ENCODE measurements at places on chromosomes 11 and 22.

- H3K36me3 ChIP-seq, result no peaks in the 10 kb centered on the region
- no peak overlapping the region for H3K4me3 ChIP-seq
- no peaks in the 10 kb centered on the region for H3K27me3 ChIP-seq
- no peak overlapping the region for H3K27ac ChIP-seq
- peaks cover 14% of the 10 kb centered on the region for H3K4me1 ChIP-seq
These were observed 626 bp upstream of the TBX10 start for GRCh38 chr11:67640021-67640757.

- H3K36me3 ChIP-seq, result no peaks in the 10 kb centered on the region
- DNase-seq, result no peak
- H3K4me3 ChIP-seq, result no peak overlapping the region
- H3K27ac ChIP-seq, result no peak overlapping the region
- H3K4me1 ChIP-seq, result peaks cover 18% of the 10 kb centered on the region
These were observed 14.5 kb downstream of the SLC35F2 start for GRCh38 chr11:107844041-107844440.

DNA sequence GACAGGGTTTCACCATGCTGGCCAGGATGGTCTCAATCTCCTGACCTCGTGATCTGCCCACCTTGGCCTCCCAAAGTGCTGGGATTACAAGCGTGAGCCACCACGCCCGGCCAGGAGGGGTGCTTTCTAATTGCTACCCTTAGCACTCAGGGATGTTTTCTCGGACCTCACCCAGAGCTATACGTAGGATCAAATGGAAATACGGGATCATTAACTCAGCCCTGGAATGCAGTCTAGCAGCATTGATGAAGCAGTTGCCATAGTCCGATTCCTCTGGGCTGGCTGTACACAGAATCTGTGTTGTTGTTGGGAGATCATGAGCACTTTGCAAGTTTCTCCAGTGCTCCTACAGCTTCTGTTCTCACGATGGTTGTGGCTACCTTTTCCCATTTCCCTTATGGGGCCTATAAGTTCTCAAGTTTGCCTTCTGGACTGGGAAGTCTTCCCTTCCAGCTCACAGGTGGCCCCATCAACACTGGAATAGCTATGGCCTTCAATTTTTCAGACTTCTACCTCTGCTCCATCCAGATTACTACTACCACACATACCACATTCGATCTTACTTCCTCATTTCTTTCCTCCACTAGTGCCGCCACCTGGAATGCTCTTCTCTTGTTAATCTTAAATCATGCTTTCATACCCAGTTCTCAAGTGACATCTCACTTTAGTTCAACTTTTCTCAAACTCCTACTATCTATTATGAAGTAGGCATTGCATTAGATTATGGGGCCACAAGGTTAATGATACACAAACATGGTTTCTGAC lies 16.1 kb upstream of the PCF11 start:
- no peak overlapping the region for H3K27ac ChIP-seq
- no peaks in the 10 kb centered on the region for H3K36me3 ChIP-seq
- H3K27me3 ChIP-seq, result no peaks in the 10 kb centered on the region

DNA sequence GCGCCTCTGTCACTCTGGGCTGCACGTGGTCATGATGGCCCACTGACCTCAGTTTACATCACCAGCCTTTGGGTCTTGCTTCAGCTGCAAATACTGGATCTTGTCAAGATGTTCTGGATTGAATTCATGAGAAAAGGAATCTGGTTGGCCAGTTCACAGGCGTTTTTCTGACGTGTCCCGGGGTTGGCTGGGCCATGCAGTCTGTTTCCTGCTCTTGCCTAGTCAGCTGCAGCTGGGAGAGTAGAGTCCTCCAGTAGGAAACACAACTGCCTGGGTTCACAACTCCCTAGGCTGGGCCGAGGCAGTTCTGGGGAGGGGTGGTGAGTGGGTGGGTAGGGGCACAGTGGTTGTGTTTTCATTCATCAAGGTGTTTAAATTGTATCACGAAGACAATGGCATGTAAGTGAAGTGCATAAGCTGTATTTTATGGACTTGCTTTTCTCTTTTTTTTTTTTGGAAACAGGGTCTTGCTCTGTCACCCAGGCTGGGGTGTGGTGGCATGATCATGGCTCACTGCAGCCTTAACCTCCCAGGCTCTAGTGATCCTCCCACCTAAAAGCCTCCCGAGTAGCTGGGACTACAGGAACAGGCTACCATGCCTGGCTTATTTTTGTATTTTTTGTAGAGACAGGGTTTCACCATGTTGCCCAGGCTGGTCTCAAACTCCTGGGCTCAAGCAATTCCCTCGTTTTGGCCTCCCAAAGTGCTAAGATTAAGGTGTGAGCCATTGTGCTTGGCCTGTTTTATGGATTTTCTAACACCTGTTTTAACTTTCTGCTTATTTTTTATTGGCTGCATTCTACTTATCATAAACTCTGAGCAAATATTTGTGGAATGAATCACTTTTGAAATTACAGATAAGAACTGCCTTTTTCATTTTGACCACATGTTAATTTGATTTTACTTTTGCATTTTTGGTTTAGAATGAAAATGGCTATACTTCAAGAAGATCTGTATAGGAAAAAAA lies 54.0 kb upstream of the PITPNB start:
- no peak overlapping the region for H3K27ac ChIP-seq
- no peak for DNase-seq
- no peaks in the 10 kb centered on the region for H3K27me3 ChIP-seq
- no peaks in the 10 kb centered on the region for H3K4me1 ChIP-seq
- peaks cover 3% of the 10 kb centered on the region for H3K36me3 ChIP-seq

DNA sequence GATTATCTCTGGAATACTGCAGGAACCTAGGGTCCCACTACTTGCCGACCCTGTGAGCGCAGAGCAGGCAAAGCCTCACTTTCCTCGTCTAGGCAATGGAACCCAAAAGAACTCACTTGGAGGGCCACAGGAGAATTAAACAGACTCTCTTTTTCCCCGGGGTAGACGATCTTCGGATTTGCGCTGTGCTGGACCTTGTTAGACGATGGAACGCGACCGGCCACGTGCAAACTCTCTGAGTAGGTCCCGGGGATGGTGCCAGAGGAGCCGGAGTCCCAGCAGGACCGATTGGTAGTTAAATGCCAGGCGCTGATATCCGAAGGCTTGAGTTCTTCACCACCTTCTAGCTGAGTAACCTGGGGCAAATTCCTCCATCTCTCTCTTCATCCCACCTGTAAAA lies 1.0 kb upstream of the SLC1A2 start:
- peaks cover 20% of the 10 kb centered on the region for H3K4me1 ChIP-seq
- peak overlapping the region; percentile 61 for H3K4me3 ChIP-seq
- H3K27me3 ChIP-seq, result peaks cover 11% of the 10 kb centered on the region

GRCh38 chr11:64110465-64111375 lies 55.2 kb downstream of the MACROD1 start:
- no peaks in the 10 kb centered on the region for H3K27me3 ChIP-seq
- H3K36me3 ChIP-seq, result peaks cover 21% of the 10 kb centered on the region
- H3K27ac ChIP-seq, result no peak overlapping the region
- DNase-seq, result no peak
- H3K4me3 ChIP-seq, result no peak overlapping the region

- H3K4me3 ChIP-seq, result peak within 1 kb of the TSS; percentile 92
- no peaks in the 10 kb centered on the region for H3K27me3 ChIP-seq
- peaks cover 25% of the 10 kb centered on the region for H3K36me3 ChIP-seq
These were observed at the start of gene ACP2 for GRCh38 chr11:47248664-47249377. ACP2 (minus strand) TSS chr11:47248814; CDS start chr11:47248789, 25 bp downstream.

DNA sequence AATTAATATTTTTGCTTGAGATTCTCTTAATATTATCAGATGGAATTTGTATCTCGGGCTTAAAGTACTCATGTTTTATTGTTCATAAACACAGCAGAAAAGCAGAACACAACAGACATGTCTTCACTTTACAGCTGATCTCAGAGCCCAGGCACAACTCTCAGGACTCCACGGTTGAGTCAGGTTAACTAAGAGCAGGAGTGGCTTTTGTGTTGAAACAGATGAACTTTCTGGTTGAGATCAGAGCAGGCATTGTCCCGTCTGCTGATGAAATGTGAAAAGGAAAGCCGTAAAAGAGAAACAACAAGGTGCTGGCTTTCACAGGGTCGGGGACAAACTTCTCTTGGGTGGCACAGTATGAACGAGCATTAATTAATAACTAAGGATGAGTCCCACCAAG lies 49.0 kb downstream of the JHY start:
- no peaks in the 10 kb centered on the region for H3K36me3 ChIP-seq
- DNase-seq, result no peak
- H3K27ac ChIP-seq, result no peak overlapping the region
- no peaks in the 10 kb centered on the region for H3K4me1 ChIP-seq

DNA sequence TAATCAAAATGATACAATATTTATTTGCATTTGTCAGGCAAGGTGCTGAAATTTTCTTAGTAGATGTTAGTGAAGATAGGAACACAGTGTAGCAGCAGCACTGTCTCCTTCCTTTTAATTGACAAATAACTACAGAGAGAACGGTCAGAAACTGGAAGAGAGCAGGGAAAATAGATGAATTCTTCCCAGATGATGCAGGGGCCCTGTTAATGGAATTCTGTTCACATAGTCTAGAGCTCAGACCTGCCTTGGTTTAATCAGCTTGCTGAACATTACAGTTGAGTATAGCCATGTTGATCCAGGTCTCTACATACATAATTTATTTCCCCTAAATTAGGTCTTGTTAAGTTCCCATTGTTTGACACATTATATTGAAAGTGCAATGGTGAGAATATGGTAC lies 127.4 kb downstream of the SLC17A6 start:
- no peaks in the 10 kb centered on the region for H3K36me3 ChIP-seq
- no peak for DNase-seq
- H3K27me3 ChIP-seq, result no peaks in the 10 kb centered on the region
- no peak overlapping the region for H3K4me3 ChIP-seq

DNA sequence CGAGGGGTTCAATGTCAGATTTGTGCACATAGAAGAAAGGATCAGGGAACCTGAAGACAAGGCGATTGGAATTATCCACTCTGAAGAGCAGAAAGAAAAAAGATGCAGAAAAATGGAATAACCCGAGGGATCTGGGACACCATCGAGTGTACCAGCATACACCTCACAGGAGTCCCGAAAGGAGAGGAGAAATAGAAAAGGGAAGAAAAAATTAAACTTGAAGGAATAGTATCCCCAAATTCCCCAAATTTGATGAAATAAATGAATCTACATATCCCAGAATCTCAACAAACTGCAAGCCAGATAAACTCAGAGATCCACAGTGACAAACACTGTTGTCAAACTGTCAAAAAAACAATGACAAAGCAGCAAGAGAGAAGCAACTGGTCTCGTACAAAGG lies 21.4 kb downstream of the IL17REL start:
- H3K4me3 ChIP-seq, result no peak overlapping the region
- no peak for DNase-seq
- peaks cover 9% of the 10 kb centered on the region for H3K4me1 ChIP-seq
- H3K27ac ChIP-seq, result no peak overlapping the region

DNA sequence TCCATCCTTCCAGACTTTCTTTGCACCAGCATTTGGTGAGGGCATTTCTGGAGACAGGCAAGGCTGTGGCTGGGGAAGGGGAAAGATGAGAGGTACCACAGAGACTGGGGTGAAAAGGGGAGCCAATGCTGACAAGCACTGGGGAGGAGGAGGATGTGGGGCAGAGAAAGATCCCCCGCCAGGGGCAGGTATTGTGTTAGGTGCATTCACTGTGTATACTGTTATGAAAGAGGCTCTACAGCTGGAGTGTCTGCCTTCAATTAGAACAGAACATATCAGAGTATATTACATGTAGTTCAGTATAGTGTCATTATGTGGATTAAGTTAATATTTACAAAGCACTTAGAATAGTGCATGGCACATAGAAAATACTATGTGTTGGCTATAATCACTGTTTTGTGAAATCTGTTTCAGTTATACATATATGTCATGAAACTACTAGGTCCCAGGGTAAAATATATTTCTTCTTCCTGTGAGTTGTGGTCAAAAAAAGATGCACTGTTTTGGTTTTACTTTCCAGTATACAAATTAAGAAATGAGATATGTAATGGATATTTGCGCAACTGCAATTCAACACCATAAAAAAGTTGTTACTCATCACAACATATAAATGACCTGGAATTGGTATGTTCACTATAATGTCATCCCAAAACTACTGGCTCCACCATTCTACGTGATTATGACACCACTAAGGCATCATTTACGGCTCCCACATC lies 8.4 kb downstream of the MSANTD2 start:
- DNase-seq, result peak; percentile 46
- H3K27ac ChIP-seq, result no peak overlapping the region
- no peak overlapping the region for H3K4me3 ChIP-seq
- no peaks in the 10 kb centered on the region for H3K4me1 ChIP-seq
- no peaks in the 10 kb centered on the region for H3K36me3 ChIP-seq

GRCh38 chr11:73399159-73399590 lies 23.0 kb downstream of the RELT start:
- DNase-seq, result no peak
- H3K36me3 ChIP-seq, result peaks cover 53% of the 10 kb centered on the region
- H3K4me3 ChIP-seq, result no peak overlapping the region
- no peak overlapping the region for H3K27ac ChIP-seq
- H3K27me3 ChIP-seq, result no peaks in the 10 kb centered on the region

GRCh38 chr11:2107521-2107920 lies 31.7 kb downstream of the IGF2 start:
- no peaks in the 10 kb centered on the region for H3K36me3 ChIP-seq
- H3K4me3 ChIP-seq, result no peak overlapping the region
- no peaks in the 10 kb centered on the region for H3K27me3 ChIP-seq
- no peak for DNase-seq

DNA sequence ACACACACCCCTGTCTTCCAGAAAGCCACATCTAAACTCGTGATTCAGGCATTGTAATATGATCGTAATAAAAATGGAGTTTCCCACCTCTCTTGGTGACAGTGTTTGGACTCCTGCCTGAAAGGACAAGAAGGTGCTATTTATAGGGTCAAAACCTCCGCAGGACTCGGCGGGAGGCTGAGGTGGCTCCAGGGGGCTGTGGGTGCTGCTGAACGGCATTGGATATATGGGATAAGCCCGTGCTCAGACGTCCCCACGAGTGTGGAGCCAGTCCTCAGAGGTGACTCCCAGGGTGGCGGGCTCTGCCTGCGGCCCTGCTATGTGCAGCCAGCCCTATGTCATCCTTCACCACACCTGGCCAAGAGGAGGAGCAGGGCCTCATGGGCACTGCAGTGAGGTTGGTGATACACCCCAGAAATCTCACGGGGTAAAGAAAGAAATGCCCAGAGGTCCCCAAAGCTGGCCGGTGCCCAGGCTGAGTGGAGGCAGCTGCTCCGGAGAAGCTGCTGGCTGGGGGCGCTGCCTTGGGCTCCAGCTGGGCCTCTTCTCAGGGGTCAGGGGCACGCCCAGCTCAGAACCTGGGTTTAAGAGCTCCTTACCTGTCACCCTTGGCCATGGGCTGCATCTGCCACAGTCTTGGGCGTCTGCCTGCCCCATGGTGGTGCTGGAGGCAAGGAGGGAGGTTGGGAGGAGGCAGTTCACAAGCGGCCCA lies 5.1 kb upstream of the OSBPL5 start:
- DNase-seq, result no peak
- H3K4me1 ChIP-seq, result peaks cover 30% of the 10 kb centered on the region
- H3K36me3 ChIP-seq, result no peaks in the 10 kb centered on the region
- no peak overlapping the region for H3K27ac ChIP-seq
- H3K4me3 ChIP-seq, result no peak overlapping the region

- peaks cover 55% of the 10 kb centered on the region for H3K36me3 ChIP-seq
- peaks cover 2% of the 10 kb centered on the region for H3K27me3 ChIP-seq
- H3K4me1 ChIP-seq, result peaks cover 34% of the 10 kb centered on the region
- H3K27ac ChIP-seq, result no peak overlapping the region
- H3K4me3 ChIP-seq, result no peak overlapping the region
- no peak for DNase-seq
These were observed 84.8 kb downstream of the ST3GAL4 start for GRCh38 chr11:126440276-126440675.

All from spinal cord (tissue), 10 donors.